Cardiac septum (tissue), 1 donor: ENCODE measurements at places on chromosomes 6 and 20. TPM values are rescaled to one million over a fixed set of nuclear protein-coding genes. Genes with fewer than 3 reads are reported as not detected.

DNA sequence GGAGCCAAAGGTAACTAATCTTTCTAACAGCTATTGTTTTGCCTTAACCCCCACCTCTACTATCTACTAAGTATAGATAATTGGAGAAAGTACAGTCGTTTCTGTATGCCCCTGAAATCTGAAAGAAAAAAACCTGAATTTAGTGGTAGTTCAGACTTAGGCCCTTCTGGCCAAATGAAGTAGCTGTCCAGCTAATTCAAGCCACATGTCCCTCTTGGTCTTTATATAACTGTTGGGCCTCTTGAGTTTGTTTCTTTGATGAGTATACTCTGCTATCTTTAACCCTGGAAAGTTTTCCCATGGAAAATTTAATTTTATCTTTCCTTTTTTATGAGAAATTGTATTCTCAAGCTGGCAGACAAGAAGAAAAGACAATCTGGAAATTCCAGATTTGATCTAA lies 73.0 kb upstream of the FAM8A1 start:
- DNase-seq = no peak

GRCh38 chr6:11497881-11498280 lies 39.7 kb upstream of the TMEM170B start:
- DNase-seq = no peak

Gene SYCP2
- 0.94 TPM for total RNA-seq

DNA sequence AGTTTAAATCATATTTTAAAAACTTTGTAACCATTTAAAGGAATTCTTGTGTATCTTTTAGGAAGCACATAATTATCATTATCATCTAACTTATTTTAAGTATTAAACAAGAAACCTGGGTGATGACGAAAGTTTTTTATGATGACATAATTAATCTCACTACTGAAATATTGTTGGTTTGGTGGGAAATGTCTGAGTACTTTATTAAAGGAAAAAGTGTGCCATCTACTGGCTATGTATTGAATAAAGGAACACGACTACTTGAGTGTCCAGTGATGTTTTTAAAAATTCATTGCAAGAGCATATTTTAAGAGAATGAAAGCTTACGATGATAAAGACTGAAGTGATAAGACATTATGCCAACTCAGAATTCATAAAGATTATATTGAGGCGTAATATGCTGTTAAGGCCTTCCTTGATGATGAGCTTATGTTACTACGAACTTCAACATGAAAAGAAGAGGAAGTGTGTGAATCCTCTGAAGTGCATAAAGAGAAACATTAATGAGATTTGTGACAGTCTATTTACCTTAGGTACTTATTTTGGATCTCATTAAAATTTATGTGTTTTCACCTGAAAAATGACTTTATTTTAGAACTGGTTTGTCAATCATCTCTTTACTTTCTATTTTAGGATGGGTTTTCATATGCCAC lies 12.0 kb upstream of the TRMT11 start:
- no peak for DNase-seq

Gene PRDM13
- total RNA-seq = not detected

DNA sequence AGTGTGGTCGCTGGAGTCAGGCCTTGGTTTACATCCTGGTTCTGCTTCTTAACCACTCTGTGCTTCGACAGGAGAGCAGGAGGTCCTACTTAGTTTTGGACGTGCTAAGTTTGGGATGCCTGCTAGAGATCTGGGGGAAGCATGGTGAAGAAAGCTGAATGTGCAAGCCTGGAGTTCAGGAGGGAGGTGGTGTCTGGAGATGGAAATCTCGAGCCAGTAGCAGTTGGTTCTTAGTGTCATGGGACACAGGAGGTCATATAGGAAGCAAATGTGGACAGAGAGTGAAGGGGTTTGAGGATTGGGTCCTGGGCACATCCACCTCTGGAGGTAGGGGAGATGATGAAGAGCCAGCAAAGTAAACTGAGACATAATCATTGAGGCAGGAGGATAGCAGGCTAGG lies 131.4 kb downstream of the SYCP2 start:
- DNase-seq = peak; percentile 9

GRCh38 chr6:36177166-36177565 lies 19.4 kb upstream of the BRPF3 start:
- DNase-seq = no peak

Gene RAET1L
- not detected for total RNA-seq

DNA sequence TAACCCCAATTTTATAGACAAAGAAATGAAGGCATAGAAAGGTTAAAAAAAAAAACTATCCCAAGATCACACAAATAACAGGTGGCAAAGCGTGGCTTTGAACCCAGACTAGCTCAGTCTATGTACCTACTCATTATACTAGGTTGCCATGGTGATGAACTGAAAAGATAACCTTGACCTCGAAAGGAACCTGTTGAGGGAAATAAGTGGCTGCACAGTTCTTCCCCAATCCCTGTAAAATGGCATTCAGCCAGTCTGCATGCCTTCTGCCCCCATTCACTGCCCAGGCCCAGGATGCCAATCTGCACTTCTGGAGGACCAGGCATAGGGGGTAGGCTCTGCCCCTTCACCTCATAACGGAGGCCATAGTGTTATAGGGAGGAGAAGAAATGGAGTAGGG lies 295.2 kb downstream of the PTPRT start:
- DNase-seq = no peak

Gene CLPSL1
- total RNA-seq = not detected

DNA sequence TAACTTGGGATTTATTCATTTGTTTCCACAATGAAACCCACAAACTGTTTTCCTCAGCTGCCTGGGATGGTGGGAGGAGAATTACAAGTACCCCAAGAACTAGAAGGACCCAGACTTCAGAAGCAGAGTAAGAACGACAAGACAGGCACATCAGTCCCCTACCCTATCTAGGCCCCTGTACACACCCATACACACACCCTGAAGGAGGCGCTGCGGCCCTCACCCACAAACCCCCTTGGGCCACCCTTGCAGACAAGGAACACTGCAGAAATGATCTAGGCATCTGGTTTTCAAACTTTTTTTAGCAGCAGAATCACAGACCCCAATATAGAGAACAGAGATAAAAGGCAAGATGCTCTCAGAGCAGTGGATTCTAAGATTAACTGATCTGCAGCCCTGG lies 55.0 kb downstream of the TRERF1 start:
- no peak for DNase-seq

Gene NRSN1
- total RNA-seq = not detected

- no peak for DNase-seq
These were observed 19.5 kb upstream of the FAM8A1 start for GRCh38 chr6:17580518-17581048.

DNA sequence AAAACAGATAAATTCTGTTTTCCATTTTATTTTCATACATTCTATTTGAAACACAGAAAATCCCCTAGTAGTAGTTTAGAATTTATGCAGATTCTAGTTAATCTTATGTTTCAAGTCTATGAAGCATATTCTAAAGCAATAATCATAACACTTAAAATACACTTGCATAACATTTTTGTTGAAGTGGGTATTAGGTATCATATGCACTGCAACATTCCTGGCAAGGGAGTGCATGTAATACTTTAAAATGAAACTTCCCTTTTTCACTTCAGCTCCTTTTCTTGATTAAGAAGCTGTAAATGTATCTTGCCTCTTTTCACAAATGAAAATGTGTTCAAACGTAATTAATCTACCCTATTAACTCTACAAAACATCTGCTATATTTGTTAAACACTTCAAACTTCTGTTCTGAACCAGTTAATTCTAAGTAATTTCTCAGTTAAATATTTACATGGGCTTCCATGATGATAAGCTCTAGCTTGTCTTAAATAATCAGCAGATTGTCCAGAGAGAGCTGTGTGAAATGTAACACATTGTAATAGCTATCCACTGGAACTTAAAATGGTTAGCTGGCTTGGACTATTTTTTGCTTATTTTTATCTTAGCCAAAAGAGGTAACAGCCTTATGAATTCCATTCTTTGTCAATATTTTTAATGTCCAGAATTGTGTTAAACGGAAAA lies 192.8 kb downstream of the COL19A1 start:
- DNase-seq = no peak

GRCh38 chr6:42210551-42210950 lies 7.1 kb downstream of the MRPS10 start:
- no peak for DNase-seq

DNA sequence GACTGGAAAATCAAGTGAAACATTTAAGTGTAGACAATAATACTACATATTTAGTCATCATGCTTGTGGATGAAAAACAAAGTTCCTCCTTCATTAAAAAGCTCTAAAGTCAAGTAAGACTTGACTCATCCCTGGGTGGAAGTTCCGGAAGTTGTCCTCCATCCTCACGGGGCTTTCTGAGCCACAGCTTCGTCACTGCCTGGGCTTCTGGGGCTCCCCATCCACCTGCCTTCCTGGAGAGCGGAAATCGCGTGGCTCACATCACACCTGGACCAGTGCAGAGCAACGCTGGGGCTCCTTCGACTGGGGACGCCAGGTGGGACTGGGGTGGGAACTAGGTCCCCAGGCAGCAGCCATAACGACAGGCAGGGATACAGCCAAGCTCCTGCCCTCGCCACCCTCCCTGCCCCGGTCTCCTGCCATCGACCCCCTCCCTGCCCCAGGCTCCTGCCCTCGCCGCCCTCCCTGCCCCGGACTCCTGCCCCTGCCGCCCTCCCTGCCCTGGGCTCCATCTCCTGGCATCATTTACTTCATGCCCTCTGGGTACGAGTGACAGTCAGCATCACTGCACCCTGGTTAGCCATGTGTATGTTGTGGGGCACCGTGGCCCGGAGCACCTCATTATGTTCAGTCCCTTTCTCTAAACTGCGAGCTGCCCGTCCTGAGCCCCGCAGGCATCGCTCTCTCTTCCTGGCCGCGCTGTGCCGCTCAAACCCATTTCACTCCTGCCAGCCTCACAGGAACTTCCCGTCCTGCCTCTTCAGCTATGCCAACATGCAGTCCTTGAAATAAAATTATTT lies 12.9 kb downstream of the THBS2 start:
- no peak for DNase-seq

Gene NKAIN4
- total RNA-seq = not detected

- DNase-seq = no peak
These were observed 37.3 kb downstream of the MAPK14 start for GRCh38 chr6:36064770-36065396.

DNA sequence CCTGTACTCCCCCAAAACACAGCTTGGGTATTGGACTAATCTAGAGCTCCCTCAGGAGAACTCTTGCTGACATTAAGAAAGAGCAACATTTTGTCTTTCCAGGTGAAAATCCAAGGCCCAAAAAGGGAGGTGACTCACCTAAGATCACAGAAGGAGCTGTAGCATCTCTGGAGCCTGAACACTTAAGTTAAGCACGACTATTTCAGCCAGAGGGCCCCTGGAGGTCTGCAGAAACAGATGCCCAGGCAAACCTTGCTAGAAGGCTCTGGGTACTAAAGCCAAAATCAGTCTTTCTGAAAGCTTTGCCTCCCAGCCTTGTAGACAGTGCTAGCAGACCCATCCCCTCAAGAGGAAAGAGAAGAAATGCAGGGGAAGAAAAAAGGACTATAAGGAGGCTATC lies 8.8 kb downstream of the EDN1 start:
- DNase-seq = no peak

GRCh38 chr6:157646012-157646411 lies 177.0 kb upstream of the SNX9 start:
- DNase-seq = peak; percentile 72

Gene OPN5
- total RNA-seq = not detected

DNA sequence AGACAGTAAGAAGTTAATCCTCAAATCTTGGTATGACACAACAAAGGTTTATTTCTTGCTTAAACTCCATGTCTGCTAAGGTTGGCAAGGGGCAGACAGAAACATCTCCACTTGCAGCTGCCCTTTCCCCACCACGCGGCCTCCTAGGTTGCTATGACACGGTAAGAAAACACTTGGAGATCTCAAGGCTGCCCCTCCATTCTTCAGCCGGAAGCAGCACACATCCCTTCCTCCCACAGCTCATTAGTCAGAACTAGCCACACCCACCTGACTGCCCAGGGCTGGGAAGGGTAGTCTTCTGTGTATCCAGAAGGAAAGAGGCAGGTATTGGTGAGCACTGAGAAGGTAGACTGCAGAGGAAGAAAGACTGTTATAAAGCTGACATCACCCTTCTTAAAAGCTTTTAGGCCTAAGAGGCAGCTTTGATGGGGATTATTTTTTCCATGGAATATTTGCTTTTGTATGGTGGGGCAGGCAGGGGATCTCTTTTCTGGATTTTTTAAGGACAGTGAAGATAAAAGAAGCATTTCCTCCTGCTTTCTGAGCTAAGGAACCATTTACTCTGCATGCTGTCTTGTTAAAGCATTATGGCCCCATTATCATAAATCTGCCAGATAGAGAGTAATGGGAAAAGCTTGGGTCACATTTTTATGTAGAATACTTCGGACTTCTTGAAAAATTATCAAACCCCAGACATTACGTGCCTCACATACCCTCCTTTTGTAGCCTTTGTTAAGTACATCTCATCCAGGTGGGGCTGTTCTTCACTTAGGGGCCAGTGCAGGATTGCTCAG lies 41.6 kb downstream of the MRAP2 start:
- DNase-seq = no peak

Gene OXT
- not detected for total RNA-seq

GRCh38 chr6:154370545-154370944 lies 13.9 kb upstream of the IPCEF1 start:
- DNase-seq = no peak

DNA sequence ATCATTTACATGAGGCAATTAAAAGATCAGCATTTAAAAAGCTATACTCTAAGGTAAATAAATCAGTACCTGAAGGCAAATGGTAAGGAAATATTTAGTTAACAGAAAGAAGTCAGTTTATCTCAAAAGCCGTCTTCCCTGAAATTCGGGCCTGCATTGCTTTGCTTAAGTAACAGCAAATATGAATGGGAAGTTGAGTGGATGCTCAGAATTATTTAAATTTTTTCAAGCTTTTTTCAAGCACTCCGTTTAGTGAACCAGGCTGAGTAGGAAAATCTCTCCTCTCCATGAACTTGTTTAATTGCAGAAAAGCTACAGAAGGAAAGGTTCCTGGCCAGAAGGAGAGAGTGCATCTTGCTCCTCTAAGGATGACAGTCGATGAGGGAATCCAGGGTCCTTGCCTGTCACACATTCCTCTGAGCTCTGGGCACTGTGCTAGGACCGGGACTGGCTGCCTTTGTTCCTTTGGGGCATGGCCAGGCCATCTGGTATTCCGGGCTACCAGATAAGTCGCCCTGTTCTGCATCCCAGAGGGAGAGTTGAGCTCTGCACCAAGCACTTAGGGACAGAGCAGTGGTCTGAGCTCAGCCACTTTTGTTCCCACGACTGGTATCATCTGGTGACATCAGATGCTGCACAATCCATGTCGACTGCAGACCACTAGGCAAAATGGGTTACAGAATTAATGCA lies 77.6 kb downstream of the RIN2 start:
- DNase-seq = no peak

DNA sequence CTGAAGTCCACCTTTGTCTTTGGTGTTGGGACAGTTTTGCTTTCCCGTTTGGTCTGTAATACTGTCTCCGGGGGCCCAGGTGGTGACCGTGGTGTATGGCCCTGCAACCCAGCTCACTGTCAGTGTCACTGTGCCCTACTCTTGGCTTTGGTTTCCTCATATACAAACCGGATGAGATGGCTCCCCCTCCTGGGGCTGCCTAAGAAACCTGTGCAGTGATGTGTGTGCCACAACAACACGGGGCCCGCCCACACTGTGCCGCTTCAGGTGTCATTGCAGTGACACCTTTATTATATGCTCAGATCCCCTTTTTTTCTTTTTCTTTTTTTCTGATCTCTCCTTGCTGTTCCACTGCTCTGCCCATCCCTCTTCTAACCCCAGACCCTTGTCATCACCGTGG lies 73.9 kb downstream of the RAMACL start:
- no peak for DNase-seq

Gene HLA-DOB
- 0.35 TPM for total RNA-seq
